ENCODE measurements at places on chromosomes 12 and 14.

- DNase-seq = no peak
Observed at GRCh38 chr12:122021193-122021821, 377 bp upstream of the BCL7A start.

GRCh38 chr12:126608607-126609175 lies 1543.5 kb downstream of the AACS start:
- DNase-seq = no peak

DNA sequence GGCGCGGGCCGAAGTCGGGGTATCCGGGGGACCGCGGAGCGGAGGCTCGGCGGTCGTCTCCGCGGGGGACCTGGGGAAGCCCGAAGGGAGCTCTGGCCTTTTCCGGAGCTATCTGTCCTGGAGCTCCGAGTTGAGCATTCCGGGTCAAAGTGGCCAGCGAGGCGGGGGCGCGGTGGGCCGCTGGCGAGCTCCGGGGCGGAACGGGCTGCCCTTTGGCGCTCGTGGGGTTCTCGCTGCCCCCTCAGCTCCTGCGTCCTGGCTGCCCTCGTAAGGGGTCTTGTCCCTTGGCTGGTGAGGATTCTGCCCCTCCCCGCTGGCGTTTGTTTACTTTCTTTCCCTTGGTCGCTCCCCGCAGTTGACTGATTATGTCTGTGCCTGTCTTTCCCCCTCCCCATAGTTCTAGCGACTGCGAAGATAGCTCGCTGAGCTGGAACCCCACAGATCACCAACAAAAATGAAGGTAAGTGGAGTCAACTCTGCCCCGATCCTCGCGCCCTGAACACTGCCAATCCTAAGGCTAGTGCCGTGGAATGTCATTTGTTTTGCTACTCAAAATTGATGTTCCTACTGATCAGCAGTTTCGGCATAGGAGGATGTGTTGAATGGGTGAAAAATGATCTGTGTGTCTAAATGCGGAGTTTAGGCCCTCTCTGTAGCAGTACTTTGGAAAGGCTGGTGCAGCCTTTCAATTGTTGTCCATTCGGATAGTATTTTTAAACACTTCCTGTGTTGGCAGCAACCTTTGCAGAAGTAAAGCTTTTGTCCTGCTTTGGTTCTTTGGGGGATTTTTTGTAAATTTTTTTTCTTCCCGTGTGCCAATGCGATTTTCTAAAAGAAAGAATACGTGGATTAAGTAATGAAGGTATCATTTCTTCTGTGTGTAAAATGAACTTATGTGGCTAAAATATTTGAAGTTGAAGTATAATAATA lies 1.3 kb downstream of the ARID4A start:
- DNase-seq = no peak

- no peak for DNase-seq
Observed at GRCh38 chr14:71166180-71166837, 259.1 kb downstream of the PCNX1 start.

GRCh38 chr12:132162508-132163031 lies 18.3 kb downstream of the NOC4L start:
- no peak for DNase-seq

GRCh38 chr14:56170877-56171422 lies 52.7 kb downstream of the PELI2 start:
- DNase-seq = no peak

DNA sequence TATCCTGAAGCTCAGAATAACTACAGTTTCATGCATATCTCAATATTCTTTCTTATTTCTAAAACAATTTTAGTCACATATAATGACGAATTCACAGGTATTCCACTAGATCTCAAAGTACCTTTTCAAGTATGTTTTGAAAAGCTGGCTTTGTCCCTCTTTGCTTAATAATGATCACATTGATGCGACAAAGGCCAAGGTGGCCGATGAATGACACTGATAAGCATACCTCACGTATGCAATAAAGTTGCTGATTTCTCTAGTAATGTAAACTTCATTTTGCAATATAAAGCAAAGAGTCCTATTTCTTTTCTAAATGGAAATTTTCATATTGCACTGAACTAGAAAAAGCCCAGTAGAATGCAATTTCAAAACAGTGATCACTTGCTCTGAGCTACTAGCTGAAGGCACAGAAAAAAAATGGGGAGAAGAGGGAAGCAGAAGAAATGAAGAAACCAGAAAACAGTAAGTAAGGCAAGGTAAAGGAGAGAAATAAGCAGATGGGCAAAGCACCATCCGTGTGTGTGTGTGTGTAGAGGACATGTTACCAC lies 29.3 kb downstream of the FGD6 start:
- no peak for DNase-seq

DNA sequence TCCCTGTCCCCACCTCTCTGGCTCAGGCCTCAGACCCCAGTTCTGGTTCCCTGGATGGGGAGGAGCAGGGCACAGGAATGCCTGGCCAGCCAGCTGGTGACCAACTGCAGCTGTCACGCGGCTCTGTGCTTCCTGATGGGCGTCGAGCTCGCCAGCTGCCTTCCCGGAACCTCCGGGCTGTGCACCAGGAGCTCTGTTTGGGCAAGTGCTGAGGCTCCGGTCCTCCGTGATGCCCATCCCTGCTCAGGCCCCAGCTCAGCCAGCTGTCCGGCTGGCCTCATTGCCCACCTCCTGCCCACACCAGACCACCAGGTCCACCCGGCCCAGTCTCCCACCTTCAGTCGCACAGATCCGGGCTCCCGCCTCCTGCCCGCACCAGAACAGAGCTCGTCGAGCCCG lies 4.8 kb downstream of the IFFO1 start:
- no peak for DNase-seq

GRCh38 chr12:118145113-118145797 lies 9.3 kb downstream of the PEBP1 start:
- DNase-seq = no peak

DNA sequence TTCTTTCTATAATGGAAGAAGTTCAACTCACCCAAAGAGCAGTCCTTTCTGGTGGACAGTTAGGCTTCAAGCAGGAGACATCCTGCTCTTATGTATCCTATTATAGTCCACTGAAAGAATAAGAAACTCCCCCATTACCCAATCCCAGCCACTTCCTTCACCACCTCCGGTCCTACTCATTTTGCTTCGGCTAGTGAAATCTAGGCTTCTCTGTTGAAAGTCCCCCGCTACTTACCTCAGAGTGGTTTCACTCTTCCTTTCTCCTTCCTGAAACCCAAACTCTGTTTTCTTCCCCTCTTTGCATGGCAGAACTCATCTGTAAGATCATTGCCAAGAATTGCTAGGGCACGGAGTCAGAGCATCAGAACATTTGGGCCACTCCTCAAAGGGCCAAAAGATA lies at the start of gene GPR84:
TSS of gene GPR84 (minus strand) at position 74 of the 400 bp plus-strand sequence. CDS start 635 bp downstream, outside the sequence.
- no peak for DNase-seq

DNA sequence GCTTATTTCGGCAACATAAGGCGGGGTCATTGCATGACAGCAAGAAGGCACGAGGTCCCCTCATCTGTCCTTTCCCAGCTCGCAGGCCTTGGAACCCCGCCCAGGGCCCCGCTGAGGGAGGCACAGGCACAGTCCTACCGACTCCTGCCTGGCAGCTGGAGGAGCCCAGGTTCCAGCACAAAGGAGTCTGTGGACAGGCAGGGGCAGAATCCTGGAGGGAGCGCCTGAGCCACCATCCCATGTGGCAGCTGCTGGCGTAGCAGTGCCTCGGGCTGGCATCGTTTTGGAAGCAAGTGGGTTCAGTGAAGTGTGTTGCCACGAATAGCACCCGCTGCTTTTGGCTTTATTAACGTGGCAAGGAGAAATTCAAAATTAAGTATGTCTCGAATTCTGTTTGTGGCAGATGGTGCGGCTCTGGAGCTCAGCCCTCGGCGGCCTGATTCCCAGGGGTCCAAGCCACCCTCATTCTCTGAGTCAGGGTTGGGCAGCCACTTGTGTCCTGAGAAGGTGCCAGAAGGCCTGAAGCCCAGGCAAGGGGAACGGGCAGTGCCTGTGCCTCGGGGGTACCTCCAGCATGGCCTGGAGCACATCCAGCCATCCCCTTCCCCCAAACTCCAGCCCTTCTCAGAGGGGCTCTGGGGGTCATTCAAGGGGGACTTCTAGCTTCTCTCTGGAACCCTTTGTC lies 35.9 kb downstream of the SLC8B1 start:
- DNase-seq = no peak

DNA sequence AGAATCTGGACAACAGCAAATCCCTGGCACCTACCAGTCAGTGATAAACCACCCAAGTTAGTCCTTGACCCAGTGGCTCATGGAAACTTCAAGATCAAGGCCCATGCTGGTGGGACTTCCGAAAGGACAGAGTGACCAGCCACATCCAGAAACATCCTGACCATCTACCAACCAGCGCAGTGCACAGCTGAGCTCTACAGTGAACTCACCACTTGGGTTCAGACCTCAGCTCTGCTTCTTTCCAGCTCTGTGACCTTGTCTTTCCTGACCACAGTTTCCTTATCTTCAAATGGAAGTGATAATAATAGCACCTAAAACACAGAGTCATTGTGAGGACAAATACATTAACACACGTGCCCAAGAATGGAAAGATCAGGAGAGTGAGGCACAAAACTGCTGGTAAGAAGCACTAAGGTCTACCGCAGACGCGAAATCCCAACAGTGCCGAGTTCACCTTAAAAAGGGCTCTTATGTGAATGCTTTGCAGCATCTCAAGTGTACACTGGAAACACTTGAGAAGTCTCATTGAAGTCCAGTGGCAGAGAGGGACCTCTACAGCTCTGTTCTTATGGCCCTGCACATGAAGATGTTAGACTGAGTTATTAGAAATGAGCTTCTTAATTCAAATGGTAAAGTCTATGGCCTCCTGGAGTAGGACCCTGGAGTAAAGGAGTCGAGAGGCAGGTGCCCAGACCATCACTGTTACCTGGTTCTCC lies 128.8 kb downstream of the CCDC60 start:
- DNase-seq = no peak

DNA sequence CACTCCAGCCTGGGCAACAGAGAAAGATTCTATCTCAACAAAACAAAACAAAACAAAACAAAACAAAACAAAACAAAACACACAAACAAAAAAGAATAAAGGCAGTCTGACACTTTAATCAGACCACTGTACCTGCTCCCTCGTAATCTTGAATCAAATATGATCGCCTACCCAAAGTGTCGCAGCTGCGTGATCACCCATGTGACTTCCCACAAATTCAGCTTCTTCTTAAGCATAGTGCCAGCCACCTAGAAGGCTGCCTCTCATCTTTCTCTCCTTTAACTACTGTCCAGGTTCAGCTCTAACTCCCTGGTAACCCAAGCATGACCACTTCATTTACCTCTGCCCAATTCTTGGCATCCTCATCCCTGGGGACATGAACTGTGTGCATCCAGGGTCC lies 37.4 kb downstream of the FMNL3 start:
- no peak for DNase-seq

- DNase-seq = no peak
Observed at GRCh38 chr12:49094160-49094974, at the start of gene DHH. Gene DHH (minus strand): TSS chr12:49094801. CDS start chr12:49094512, 289 bp downstream.

GRCh38 chr12:72281126-72281525 lies 9.0 kb downstream of the TRHDE start:
- DNase-seq = no peak

GRCh38 chr12:45112306-45112705 lies 61.4 kb upstream of the DBX2 start:
- DNase-seq = no peak

DNA sequence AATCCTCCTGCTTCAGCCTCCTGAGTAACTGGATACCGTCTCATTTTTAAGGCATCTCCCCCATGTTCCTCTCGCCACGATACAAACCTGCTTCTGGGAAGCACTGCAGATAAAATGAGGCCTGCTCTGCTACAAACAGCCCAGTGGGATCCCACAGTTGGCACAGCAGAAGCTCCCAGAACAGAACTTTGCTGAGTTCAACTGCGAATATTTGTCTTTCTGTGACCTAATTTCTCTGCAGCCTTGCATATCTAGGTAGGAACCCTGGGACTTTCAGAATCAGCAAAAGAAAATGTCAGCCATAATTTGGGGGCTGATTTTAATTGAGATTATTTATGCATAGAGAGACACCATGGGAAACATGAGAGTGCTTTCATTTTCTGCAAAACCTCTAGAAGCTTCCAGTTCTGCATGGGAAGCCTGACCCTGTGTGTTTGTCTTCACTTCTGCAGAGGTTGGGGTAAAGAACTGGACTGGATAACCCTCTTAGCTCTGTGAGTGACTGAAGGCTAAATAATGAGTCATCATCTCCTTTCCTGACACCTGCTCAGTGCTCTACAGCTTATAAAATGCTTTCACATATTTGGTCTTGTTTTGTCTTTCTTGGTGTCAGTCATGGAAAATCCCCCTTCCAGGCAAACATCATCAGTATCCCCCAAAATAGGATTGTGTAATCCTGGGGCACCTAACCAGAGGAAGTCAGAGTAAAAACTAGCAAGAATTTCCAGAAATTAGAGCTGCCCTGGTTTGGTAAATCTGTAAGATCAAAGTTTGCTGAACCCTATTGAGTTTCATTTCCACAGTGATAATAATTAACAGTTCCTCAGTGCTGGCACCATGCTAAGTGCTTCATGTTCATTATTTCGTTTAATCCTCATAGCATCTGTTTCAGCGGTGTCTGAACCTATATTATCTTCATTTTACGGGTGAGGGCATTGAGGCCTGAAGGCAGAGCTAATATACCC lies 185.8 kb downstream of the SLC15A4 start:
- DNase-seq = no peak

- no peak for DNase-seq
Observed at GRCh38 chr14:53109105-53110041, 43.8 kb downstream of the DDHD1 start.

- DNase-seq = no peak
Observed at GRCh38 chr12:56204275-56204674, 15.0 kb upstream of the SMARCC2 start.

- no peak for DNase-seq
Observed at GRCh38 chr12:41055875-41056577, 132.1 kb upstream of the PDZRN4 start.

DNA sequence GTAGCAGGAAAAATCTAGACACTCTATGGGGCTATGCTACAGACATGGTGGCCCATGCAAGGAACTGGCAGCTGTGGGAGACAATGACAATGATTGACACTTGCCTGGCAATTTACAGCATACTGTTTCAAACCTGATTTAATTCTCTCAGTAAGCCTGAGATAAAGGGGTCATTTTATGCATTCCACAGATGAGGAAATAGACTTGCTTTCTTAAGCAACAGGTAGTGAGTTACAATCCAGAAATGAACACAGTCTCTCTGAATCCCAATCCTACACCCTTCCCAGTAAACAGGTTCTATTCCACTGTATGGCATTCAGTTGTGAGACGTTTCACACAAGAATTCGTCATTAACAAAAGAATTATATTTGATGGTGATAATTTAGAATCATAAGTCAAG lies 15.5 kb upstream of the PCNX1 start:
- no peak for DNase-seq

DNA sequence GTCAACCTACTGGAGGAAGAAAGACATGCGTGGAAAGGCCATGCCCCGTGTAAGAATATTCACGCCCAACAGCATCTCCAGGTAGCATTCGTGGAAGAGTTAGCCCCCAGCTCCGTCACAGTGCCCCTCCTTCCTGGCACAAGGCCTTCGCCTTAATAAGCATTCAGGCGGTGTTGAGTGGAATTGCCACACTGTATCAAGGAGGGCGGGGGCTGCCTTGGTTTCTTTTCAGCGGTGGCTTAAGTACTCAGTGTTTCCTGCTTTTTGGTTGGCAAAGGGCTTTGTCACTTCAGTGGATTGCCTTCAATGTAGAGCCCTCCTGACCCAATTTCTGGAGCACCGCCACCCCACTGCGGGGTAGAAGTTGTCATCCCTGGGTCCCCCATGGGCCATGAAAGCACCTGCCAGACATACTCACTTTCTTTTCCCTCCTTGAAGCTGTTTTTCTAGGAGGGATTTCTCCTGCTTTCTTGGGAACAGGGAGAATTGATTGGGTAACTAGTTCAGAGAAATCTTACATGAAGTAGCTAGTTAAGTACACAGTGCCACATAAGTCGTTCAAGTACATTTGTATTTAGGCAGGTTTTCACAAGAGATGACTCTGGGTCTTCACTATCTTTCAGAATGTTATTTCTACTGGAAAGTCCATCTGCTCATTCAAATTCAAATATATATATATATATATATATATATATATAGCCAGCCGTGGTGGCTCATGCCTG lies 65.5 kb upstream of the STON2 start:
- no peak for DNase-seq

Data from activated gamma-delta T cell (primary cell).